ENCODE measurements at places on chromosomes 3 and 15.

GRCh38 chr15:38401106-38401505, 52.8 kb upstream of the FAM98B start:
- DNase-seq: no peak

DNA sequence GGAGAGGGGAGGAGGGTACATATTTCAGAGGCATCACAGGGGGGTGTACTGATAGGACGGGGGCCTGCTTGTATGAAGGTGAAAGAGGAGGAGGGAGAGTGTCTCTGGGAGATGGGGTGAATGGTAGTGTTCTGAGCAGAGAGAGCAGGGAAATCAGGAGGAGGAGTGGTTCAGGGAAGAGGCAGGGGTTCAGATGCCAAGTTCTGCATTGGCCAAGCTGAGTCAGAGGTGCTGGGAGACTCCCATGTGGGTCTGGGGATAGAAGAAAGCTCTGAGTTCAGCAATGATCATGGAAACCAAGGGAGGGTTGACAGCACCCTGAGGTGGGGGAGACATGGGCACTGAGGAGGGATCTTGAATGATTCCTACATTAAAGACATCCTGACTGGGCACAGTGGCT, 3.0 kb downstream of the CYP8B1 start:
- no peak for DNase-seq

- DNase-seq: no peak
These were observed 24.2 kb downstream of the NMNAT3 start for GRCh38 chr3:139653582-139653981.

- no peak for DNase-seq
These were observed 260.9 kb downstream of the NEK10 start for GRCh38 chr3:27108322-27108721.

DNA sequence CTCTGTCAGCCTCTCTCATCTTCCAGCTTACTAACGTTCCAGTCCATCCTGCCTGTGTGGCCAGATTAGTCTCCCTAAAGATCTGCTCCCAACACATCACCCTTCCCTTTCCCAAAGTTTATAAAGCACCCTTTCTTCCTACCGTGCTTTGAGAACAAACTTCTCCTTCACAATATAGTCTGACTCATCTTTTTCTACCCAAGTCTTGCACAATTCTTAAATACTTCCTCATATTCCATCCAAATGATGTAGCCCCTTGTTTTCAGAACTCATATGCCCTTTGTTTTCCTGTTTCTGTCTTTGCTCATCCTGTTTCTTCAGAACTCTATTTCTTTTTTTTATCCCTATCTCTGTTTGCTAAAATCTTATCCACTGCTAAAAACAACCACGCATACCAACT, 326.8 kb downstream of the MFSD1 start:
- no peak for DNase-seq

DNA sequence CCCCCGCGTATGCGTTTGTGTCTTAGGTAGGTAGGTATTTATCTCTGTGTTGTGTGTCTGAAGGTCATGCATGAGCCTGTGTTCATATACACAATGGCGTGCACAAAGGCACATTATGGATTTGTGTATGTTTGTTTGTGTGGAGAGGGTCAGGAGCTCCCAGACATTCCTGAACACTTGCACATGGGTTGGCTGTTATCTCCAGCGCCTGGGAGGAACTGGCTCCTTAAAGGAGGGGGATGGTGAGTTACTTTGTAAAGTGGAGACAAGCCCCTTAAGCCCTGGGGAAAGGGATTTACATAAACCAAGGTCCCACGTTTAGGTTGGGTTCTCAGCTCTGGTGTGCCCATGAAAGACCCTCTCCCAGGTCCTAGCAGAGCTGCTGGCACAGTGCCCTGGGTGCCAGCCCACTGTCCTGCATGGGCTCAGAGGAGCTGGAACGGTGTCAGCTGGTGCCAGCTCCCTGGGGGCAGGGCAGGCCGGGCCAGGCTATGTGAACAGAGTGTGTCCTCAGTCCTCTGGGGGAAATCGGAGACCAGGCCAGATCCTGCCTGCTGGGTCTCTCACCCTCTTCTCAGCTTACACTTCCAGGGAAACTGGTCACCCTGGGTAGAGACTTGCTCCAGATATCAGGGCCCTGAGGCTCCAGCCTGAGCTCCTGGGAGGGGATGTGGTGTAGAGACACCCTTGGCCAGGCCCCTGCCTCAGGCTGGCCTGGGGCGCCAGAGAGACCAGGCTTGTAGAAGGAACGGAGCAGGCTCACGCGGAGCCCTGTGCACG, 25.1 kb downstream of the SNX33 start:
- DNase-seq: no peak

DNA sequence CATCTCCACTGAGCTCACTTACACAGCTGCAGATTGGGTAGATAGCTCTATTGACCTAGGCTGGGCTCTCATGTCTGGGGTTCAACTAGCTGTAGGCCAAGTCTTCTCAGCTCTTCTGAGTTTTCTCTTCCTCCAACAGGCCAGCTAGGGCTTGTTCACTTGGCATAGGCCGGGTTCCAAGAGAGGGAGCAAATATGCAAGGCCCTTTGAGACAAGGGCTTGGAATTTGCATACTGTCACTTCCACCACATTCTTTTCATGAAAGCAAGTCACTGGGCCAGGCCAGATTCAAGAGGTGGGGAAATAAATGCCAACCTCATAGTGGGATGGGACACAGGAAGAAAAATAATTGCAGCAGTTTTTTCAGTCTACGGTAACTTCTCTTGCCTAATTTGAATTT, 25.2 kb downstream of the PIGB start:
- no peak for DNase-seq

DNA sequence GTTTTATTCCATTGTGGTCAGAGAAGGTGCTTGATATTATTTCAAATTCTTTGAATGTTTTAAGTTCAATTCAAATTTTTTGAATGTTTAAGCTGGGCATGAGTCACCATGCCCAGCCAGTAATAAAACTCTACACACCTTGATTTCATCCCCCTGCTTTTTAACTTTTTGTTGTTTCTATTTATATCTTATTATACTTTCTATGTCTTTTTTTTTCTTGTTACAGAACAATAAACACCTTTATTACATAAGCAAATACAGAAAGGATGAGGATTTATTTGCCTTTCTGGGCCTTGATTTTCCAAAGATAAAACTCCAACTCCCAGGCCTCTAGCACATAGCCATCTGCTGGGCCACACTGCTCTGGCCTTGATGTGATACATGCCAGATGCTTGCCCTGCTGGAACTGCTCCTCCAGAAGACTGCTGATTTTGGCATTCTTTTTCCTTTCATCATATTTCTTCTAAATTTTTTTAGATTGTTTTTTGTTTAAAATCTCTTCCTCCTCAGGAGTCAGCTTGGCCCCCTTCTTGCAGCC, 14.0 kb downstream of the DNAH12 start:
- DNase-seq: no peak

GRCh38 chr3:63048367-63049326, 173.4 kb upstream of the CADPS start:
- DNase-seq: no peak

- DNase-seq: no peak
These were observed 28.4 kb upstream of the P2RY12 start for GRCh38 chr3:151412989-151413388.

GRCh38 chr15:66670175-66670574, 31.9 kb upstream of the SMAD6 start:
- DNase-seq: no peak

- DNase-seq: no peak
These were observed 50.5 kb upstream of the ARHGEF3 start for GRCh38 chr3:56851966-56852884.

GRCh38 chr3:158649791-158650190, 5.5 kb downstream of the GFM1 start:
- DNase-seq: no peak

DNA sequence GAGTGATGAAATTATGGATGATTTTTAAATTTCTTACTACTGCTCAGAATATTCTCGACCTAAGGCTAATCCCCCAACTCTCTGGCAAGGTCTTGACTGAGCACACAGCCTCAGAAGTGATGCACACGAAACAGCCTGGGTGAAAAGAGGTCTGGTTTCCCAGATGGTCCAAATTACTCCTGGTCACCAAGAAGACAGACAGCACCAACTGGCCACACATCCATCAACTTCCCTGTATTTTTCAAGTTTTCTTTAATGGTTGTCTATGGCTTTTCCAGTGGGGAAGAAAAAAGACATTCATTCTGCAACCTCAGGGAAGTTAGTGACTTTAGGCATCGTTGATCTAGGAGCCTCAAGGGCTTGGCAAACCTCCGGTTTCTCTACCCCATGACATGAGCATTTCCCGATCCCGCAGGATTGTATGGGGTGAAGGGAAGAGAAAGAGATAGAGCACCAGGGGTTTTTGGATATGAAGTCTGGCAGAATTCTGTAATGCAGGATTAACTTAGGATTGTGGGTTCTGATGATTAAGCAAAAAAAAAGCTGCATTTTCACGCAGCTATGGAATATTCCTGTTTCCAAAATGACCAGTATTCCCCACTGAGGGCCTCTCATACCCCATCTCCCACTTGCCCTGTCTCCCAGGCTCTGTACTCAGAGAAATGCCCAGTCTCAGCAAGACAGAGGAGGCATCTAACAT, 62.2 kb downstream of the UMPS start:
- no peak for DNase-seq

DNA sequence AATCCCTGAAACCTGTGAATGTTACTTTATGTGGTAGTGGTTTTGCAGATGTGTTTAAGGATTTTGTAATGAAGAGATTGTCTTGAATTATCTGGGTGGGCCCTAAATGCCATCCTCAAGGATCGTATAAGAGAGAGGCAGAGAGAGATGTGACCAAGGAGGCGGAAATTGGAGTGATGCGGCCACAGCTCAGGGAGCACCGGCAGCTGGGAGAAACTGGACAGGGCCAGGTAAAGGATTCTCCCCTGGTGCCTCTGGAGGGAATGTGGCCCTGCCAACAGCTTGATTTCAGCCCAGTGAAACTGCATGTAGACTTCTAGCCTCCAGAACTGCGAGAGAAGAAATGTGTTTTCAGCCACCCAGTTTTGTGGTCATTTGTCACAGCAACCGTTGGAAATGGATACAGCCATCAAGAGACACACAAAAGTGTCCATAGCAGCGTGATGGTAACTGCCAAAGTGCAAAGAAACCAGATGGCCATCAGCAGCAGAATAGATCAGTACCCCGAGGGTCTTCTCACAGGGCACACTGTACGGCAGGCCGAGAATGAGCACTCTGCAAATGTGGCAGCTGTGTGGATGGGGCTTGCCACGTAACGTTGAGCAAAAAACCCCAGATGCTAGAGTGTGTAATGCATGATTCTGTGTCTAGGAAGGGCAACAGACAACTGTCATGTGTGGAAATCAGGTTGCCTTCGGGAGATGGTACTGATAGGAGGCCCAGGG, 12.2 kb downstream of the APBA2 start:
- no peak for DNase-seq

DNA sequence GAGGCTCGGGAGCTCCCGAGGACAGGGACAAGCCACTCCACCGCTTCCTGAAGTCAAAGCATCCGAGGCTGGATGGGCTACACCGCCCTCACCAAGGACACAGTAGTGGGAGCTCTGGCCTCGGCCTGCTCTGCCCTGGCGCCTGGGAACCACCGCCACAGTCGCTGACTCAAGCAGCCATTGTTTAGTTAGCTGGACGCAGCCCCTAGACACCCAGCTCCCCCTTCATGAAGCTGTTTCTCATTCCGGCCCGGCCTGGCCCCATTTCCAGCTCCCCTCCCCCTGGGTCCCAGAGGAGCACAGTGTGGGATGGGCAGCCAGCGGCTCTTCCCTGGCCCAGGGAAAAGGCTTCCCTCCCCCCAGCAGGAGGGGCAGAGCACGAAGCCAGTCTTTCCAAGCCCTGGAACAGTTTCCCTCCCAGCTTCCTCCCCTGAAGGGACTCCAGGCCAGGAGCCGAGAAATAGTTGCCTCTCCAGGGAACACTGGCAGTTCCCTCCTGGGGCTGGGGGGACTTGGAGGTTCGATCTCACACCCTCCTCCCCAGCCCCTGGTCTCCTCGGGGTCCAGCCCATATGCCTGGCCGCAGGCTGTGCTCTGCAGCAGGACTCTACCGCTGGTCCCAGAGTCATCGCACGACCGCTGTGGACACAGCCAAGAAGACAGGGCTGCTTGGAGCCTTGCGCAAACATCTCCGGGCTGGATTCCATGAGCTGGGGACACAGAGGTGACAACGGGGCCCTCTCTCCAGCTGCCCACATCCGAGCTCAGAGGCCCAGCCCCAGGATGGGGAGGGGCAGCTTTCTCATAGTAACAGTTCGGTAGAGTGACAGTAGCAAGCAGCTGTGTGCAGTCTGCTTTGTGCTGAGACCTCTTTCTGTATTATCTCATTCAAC, 10.0 kb downstream of the PLXND1 start:
- DNase-seq: no peak

DNA sequence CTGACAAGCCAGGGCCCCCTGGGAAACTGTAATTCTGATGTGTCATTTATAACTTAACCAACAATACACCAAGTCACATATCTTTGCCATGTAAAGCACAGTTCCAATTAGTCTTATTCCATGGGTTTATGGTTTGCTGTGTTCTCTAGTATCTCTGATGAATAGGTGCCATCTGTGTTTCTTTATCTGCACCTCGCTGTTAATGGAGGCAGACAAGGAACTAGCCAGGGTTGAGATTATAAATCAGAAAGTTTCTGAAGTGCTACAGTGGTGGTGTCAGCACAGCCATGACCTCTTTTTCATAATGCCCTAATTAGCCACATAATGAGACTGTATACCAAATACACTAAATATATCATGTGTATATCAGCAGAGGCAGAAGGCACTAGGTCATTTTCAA, 866.4 kb downstream of the PLOD2 start:
- DNase-seq: no peak

GRCh38 chr15:77495838-77496596, 75.3 kb downstream of the HMG20A start:
- no peak for DNase-seq

DNA sequence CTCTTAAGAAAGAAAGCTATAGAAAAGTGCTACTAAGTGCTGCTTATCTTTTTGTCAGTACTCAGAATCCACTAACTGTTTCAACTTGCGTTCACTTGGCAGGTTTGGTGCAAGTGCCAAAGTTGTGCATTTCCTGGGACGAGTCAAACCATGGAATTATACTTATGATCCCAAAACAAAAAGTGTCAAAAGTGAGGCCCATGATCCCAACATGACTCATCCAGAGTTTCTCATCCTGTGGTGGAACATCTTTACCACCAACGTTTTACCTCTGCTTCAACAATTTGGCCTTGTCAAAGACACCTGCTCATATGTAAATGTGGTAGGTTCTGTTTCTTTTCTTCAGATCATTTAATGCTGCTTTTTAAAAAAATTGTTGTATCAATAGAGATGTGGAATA, 32.6 kb downstream of the GYG1 start:
- no peak for DNase-seq

DNA sequence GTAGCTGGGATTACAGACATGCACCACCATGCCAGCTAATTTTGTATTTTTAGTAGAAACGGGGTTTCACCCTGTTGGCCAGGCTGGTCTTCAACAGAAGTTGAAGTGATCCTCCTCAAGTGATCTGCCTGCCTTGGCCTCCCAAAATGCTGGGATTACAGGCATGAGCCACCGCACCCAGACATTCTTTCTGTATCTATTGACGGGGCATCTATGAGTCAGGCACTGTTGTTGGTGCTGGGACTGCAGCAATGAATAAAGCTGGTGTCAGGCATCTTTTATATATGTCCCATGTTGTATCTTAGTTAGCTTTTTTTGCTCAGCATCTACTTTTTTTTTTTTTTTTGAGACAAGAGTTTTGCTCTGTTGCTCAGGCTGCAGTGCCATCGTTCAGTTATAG, 47.6 kb upstream of the ULK4 start:
- no peak for DNase-seq

All from stimulated activated naive CD4-positive, alpha-beta T cell treated with Interleukin-2 at 50 U/mL for 16 hours (primary cell).